ENCODE measurements at places on chromosomes 11 and 22. TPM values are rescaled to one million over a fixed set of nuclear protein-coding genes. Genes with fewer than 3 reads are reported as not detected.

RAB36 gene
- 10.8 TPM for total RNA-seq

ARHGAP8 gene
- not detected for total RNA-seq

DSCAML1 gene
- total RNA-seq, result 5.8 TPM

DNA sequence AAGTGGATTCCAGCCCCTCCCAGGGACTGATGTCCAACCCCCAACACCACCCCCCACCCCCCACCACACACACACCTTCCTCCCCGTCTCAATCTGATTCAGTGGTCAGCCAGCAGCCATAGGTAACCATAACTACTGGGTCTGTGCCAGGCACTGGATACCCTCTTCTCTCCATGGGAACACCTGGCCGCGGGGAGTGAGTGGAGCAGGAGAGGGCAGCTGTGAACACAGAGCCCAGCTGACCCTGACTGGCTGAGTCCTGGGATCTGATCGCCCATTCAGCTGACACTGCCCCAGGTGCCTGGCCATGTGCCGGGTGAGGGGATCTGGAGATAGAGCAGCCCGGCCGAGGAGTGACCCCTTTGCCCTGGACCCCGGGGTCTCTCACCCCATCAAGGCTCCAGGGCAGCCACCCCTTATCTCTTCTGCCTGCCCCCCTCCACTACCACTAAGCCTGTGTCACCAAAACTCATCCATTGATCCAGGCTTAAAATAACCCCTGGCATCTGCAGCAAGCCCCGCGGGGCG lies 2.6 kb upstream of the SHISA8 start:
- no peaks in the 10 kb centered on the region for H3K36me3 ChIP-seq
- no peak for DNase-seq
- no peak overlapping the region for H3K27ac ChIP-seq
- H3K4me3 ChIP-seq, result no peak overlapping the region
- H3K4me1 ChIP-seq, result peaks cover 40% of the 10 kb centered on the region

GRCh38 chr22:47884200-47884599 lies 1121.8 kb downstream of the TBC1D22A start:
- no peak overlapping the region for H3K4me3 ChIP-seq
- DNase-seq, result no peak
- H3K4me1 ChIP-seq, result no peaks in the 10 kb centered on the region
- H3K36me3 ChIP-seq, result no peaks in the 10 kb centered on the region

Measured in esophagus muscularis mucosa (tissue), 4 donors.